ENCODE measurements at places on chromosomes 7 and 10.

- DNase-seq, result no peak
Measured at GRCh38 chr7:70782796-70783195, 349.1 kb upstream of the GALNT17 start.

GRCh38 chr10:132512693-132513345, 24.8 kb upstream of the INPP5A start:
- no peak for DNase-seq

DNA sequence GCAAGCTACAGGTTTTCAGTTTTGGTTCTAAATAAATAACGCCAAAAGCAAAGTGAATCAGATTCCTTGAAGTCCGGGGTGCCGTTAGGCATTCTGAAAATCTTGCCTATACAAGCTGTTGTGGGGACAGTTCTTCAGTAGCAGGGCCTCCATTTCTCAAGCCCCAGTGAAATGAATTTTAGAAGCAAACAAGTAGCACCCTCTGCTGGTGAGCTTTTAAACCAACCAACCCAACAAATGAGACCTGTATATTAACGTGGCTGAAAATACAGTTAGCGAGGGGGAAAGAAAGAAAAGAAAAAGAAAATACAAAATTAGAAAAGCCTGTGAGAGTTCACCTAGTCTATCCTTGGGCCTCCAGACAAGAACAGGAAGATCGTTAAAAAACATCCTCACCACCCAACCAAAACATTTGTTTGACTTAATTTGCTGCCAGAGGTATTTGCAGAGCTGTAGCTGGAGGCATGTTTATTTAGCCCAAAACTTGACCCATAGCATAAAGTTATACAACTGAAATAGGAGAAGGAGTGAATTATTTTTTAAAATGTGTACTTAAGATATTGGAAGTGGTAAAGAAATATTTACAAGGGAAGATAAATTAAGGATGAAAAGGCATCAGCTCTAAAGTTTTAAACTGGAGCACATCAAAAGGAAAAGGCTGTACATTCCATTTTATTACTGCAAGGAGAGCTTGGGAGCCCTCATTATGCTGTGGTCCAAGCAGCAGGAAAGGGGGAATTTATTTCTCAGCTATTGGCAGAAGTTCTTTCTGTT, 98.9 kb downstream of the DYNC1I1 start:
- peak; percentile 36 for DNase-seq

GRCh38 chr10:71840958-71841335, 10.1 kb downstream of the PSAP start:
- DNase-seq, result no peak

DNA sequence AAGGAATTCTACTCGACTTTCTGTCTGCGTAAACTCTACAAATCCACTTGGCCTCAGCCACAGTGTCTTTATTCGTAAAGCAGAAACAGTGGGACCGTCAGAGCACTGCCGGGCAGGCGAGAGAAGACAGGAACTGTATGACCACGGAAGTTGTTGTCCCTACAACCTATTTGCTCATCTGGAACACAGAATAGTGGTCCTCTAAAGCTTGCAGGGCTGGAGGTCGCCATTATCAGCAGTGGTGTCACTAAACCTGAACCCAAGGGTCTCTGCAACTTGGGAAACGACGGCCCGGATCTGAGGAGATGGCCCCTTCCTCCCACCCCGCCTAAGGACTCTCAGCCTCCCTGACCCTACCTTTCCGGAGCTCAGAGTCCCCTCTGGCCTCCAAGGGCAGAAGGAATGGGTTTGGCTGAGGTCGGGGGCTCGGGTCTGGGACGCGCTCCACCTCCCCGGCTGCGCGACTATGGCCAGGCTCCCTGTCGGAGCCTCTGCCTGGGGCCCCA, 442 bp downstream of the STYXL1 start:
- no peak for DNase-seq

GRCh38 chr7:39249635-39250152, 272.0 kb downstream of the POU6F2 start:
- DNase-seq, result no peak

Measured in DMS 273 treated with DMSO at 0.1 percent for 48 hours (cell line).